ENCODE measurements at places on chromosomes 12 and 14. TPM values are rescaled to one million over a fixed set of nuclear protein-coding genes. Genes with fewer than 3 reads are reported as not detected.

GRCh38 chr14:77547512-77548180, 49.0 kb upstream of the ISM2 start:
- H3K27ac ChIP-seq, result no peak overlapping the region
- H3K36me3 ChIP-seq, result peaks cover 71% of the 10 kb centered on the region
- H3K27me3 ChIP-seq, result no peaks in the 10 kb centered on the region
- DNase-seq, result no peak
- no peak overlapping the region for H3K4me3 ChIP-seq

GRCh38 chr14:102280376-102280962, 24.5 kb downstream of the MOK start:
- H3K27ac ChIP-seq, result no peak overlapping the region
- no peak overlapping the region for H3K4me3 ChIP-seq
- H3K4me1 ChIP-seq, result no peaks in the 10 kb centered on the region
- no peak for DNase-seq
- no peaks in the 10 kb centered on the region for H3K27me3 ChIP-seq
- H3K36me3 ChIP-seq, result no peaks in the 10 kb centered on the region

- no peaks in the 10 kb centered on the region for H3K36me3 ChIP-seq
- H3K27me3 ChIP-seq, result peaks cover 7% of the 10 kb centered on the region
- no peak overlapping the region for H3K27ac ChIP-seq
- peaks cover 11% of the 10 kb centered on the region for H3K4me1 ChIP-seq
These were observed 4.6 kb downstream of the NYNRIN start for GRCh38 chr14:24403294-24403998.

DNA sequence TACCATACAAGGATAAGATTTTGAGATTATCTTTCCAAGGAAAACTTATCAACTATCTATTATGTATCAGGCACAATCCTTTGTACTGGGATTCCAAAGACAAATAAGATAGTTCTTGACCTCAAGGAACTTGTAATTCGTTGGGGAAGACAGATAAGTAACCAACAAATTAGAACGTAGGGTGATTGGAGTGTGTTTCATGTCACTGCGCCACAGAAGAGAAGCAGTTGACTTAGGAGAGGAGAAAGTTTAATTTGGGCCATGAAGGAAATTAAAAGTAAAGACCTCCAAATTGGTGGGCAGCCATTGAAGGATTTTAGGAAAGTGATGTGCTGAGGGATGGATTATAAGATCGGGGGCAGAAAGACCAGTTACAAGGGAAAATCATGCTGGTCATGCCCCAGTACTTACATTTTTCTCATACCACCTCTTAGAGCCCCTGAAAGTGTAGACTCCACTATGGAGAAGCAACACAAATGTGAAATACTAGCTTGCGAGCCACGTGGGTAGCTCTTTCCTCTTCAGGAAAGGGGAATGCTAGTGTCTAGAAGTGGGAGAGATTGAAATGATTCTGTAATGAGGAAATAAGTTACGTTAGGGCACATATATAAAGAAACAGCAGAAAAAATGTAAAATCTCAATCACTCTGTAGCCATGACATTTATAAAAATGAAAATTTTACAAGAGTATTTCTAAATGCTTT, 148.7 kb downstream of the ETV6 start:
- peaks cover 18% of the 10 kb centered on the region for H3K36me3 ChIP-seq
- no peak for DNase-seq
- H3K4me3 ChIP-seq, result no peak overlapping the region
- peaks cover 79% of the 10 kb centered on the region for H3K4me1 ChIP-seq
- peak overlapping the region; percentile 67 for H3K27ac ChIP-seq

GRCh38 chr14:100503251-100503650, 84.0 kb downstream of the BEGAIN start:
- H3K36me3 ChIP-seq, result no peaks in the 10 kb centered on the region
- H3K4me3 ChIP-seq, result no peak overlapping the region
- no peaks in the 10 kb centered on the region for H3K4me1 ChIP-seq
- no peak for DNase-seq
- no peaks in the 10 kb centered on the region for H3K27me3 ChIP-seq

DNA sequence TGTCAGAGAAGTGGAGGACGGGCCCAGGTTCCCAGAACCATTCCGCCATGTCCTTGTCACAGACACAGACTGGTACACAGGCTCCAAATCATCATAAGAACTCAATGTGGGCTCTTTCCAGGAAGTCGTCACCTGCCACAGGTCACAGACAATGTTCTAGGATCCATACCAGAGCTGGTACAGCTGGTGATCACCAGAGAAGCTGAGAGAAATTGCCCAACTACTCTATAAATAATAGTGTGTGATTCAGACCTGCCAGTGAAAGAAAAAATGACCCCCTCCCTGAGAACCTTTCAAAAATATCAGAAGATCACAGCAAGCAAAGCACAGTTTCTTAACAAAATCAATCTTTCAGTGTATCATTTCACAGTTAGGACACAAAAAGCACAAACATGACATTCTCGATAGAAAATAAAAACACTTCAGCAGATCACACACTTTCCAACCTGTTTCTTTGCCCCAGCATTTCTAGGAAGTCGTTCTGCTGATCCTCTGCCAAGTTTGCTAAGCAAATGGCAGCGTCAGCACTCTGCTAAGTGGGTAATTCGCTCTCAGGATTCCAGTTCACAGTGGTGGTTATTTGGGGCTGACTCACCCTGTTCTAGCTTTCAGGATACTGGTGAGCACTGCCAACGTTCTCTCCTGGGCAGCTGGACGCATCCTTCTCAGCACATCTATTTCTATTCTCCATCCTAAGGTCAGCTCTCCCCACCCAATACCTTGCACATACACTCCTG, 223.3 kb upstream of the SFSWAP start:
- no peak overlapping the region for H3K4me3 ChIP-seq
- no peak for DNase-seq
- H3K27me3 ChIP-seq, result no peaks in the 10 kb centered on the region
- H3K27ac ChIP-seq, result no peak overlapping the region
- no peaks in the 10 kb centered on the region for H3K4me1 ChIP-seq

- H3K4me1 ChIP-seq, result peaks cover 43% of the 10 kb centered on the region
- no peaks in the 10 kb centered on the region for H3K36me3 ChIP-seq
- no peak overlapping the region for H3K4me3 ChIP-seq
These were observed 151.6 kb downstream of the ADGRD1 start for GRCh38 chr12:131105351-131105735.

Gene STYK1
- not detected for polyA plus RNA-seq

All from CD14-positive monocyte (primary cell).